ENCODE measurements at places on chromosomes 6 and 20.

- no peak for DNase-seq
Measured at GRCh38 chr6:134511984-134512683, 194.2 kb upstream of the SGK1 start.

GRCh38 chr20:14826543-14827313, 489.3 kb upstream of the FLRT3 start:
- DNase-seq = no peak

DNA sequence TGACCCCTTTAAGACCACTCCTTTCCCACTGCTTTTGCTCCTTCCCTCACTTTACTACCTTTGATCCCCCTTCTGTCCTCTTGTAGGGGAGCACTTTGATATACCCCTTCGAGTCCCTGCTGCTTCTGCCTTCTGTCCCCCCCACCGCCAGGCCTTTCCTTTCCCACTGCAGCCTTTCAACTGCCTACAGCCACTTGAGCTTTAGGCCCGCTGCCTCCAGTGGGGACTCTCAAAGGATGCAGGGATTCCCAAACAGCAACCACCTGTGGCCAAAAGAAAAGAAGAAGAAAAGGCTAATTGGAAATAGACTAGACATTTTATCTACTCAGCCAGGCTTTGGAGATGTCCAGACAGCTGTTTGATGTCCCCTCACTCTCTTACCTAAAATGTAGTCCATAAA, 77.0 kb upstream of the DTNBP1 start:
- no peak for DNase-seq

- DNase-seq = no peak
Measured at GRCh38 chr6:70764706-70765105, 97.0 kb downstream of the SMAP1 start.

DNA sequence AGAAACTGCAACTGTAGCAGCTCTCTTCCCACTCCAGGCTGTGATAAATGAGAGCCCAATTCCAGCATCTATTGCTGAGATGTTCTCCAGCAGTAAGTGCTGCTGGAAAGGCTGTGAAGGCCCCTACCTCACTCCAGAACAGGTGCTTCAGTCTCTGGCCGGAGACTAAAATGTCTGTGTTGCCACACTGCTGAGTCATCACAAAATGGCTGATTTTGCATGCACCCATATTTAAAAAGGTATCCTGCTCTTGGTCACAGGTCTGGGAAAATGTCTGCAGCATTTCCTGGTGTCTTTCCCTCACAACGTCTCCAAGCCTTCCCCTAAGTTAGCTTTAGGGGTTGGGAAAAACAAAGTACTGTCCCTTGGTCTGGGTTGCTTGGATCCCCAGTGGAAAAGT, 95.1 kb downstream of the TPBG start:
- DNase-seq = no peak

GRCh38 chr6:15527838-15528617, 134.8 kb downstream of the DTNBP1 start:
- DNase-seq = no peak
